ENCODE measurements at places on chromosomes 5 and 9. TPM values are rescaled to one million over a fixed set of nuclear protein-coding genes. Genes with fewer than 3 reads are reported as not detected.

The MARCOL gene
- total RNA-seq, result not detected

The RAB3C gene
- not detected for total RNA-seq

The LRRC8A gene
- 28.4 TPM for total RNA-seq

The SH3RF2 gene
- total RNA-seq, result 0.02 TPM

The MYMK gene
- total RNA-seq, result not detected
